Nucleus accumbens (tissue), 56 donors: ENCODE measurements at places on chromosomes 4 and X.

DNA sequence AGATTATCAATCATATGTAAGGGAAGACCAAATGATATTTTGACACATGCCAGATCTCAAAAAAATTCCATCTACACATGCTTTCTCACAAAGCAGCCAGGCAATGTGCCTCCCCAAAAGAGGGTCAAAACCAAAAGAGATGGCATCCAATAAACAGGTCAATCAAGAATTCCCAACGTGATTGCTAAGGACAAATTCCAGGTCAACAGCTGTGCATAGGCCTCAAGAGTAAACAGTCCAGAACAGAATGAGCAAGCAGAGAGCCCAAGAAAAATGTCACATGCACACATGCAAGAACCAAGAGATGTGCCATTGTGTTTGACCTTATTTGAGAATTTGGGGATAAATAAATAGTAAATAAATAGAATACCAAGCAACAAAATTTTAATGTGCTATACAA lies 136.7 kb downstream of the APBB2 start:
- no peak for DNase-seq

- DNase-seq = no peak
These were observed 23.0 kb upstream of the UGT2B17 start for GRCh38 chr4:68599150-68599549.

DNA sequence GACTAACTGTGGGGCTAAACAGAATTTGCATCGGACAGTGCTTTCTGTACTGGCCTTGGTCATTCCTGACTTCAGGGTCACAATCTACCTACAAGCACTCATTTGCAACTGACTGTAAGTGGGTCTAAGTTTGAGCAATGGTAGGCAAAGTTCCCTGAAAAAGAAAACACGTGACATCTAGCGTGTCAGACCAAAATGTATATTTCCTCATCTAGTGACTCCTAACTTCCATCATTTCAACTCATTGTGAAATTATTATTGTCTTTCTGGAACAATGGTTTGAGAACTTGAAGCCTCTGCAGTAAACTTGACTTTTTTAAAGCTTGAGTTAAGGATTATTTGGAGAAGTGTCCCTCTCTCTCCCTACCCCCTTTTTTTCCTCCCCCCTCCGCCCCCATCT lies 113.6 kb downstream of the MID1 start:
- DNase-seq = no peak

- DNase-seq = peak; percentile 0
These were observed 130.2 kb downstream of the CHRDL1 start for GRCh38 chrX:110665223-110666002.

DNA sequence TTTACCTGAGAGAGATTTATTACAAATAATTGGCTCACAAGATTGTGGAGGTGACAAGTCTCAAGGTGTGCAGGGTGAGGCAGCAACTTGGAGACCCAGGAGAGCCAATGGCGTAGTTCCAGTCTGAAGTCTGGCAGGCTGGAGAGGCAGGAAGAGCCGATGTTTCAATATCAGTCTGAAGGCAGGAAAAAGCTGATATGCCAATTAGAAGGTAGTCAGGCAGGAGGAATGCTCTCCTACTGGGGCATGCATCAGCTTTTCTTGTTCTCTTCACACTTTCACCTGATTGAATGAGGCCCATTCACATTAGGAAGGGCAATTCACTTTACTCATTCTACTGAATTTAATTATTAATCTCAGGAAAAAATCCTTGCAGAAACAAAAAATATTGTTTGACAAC lies 1351.7 kb upstream of the ADGRL3 start:
- DNase-seq = no peak

DNA sequence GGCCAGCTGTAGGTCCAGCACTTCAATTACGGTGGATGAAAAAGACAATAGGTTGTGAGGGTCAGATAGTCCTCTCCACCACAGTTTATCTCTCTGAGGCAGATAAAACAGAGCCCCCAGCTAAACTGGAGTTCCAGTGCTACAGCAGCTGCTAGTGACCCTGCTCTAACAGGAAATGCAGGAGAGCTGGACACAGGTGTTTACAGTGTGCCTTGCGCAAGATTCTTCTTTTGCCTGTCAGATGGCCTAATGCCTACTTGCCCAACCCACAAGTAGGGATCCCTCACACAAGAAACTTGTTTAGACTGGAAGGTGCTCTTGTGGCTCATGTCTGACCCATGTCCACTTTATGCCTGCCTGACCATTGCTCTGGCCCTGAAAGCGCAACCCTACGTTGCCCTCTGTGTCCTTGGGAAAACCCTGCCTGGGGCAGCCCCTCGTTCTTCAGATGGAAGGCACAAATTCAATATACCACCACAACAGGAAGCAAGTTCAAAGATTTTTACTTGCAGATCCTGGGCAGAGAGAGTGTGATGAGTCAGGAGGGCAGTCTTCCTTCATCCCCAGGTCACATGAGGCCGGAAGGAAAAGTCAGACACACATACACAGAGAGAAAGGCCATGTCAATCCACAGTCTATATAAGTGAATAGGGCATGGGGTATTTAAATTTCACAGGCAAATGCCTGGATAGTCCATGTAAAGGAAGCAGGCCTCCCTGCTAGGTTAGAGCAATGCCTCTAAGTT lies 105.1 kb upstream of the ADGRL3 start:
- no peak for DNase-seq

DNA sequence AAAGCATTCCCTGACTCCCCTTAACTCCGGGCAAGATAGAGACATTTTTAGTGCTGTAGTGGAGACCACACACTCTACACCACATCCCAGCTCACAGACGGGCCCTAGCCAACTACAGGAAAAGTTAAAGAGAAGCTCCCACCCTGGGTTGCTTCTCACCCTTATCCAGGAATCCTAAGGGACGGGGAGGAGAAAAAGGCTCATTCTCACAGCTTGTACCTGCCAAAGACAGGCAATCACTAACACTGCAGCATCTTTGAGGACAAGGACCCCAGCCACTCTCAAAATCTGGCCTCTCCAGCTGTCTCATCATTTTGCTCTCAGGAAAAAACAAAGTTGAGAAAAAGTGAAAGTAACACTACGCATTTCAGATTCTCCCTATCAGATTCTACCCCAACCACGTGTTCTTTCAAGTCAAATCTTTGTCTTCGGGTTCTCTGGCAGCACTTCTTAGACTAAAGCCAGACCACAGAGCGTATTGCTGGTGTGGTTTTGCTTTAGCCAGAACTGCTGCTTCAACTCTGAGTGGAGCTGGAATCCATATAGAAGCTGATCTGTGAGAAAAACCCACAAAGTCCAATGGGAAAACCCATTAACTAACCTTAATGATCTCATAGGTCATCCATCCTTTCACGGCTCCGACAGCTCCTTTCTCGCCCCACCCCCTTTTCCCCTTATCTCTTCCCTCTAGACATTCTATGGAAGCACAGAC lies 605.9 kb upstream of the DIPK2B start:
- no peak for DNase-seq

DNA sequence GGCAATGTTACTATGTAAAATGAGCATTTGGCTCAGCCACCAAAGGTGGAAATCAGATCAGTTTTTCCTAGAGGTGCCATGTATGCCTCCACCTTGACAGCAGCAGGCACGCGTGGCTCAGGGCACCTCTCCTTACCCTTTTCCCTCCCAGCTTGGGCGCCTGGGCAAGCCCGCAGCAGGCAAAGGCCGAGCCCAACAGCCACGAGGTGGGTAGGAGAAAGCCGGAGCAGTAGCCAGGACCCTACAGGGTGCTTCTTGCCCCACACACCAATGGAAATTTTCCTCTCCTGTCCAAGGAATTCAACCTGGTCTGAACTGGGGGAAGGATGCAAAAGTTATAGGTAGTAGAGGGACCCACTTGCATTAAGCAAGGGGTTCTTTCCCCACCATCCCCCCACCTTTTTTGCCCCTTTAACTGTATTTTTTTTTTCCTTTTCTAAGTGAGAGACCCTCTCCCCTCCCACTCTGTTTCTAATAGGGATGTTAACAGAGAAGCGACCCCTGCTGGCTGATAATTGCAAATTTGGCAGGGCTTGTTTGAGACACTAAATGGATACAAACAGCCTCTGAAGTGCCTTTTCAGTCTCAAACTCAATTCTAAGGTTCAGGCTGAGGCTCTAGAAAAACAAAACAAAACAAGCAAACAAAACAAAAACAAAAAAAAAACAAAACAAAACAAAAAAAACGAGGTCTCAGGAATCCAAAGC lies 895.1 kb downstream of the PCDH18 start:
- no peak for DNase-seq

DNA sequence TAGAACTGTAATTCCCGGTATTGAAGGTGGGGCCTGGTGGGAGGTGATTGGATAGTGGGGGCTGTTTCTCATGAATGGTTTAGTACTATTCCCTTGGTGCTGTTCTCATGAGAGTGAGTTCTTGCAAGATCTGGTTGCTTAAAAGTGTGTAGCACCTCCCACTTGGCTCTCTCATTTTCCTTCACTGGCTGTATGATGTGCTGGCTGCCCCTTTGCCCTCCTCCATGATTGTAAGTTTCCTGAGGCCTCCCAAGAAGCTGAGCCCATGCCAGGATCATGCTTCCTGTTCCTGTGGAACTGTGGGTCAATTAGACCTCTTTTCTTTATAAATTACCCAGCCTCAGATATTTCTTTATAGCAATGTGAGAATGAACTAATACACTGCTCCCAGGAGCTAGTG lies 8.7 kb downstream of the ANXA10 start:
- DNase-seq = no peak

- no peak for DNase-seq
These were observed 775.9 kb downstream of the CENPC start for GRCh38 chr4:66769441-66769840.

- no peak for DNase-seq
These were observed 83.7 kb downstream of the PCYT1B start for GRCh38 chrX:24563291-24564010.

DNA sequence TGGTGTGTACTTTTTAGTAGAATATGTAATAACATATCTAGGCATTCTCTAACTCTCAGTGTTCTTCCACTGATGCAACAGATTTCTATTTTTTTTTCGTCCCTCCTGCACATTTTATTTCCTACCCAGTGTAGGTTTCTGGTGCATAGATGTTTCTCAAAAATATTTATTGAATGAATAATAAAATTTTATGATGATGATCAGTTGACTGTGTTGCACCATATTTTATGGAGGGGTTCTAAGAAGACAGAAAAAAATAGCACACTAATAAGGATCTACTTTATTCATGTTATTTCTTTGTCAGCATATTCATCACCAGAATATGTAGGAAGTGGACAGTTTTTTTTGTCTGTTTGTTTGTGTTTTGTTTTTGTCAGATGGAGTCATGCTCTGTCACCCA lies 2529.3 kb downstream of the ARAP2 start:
- no peak for DNase-seq

DNA sequence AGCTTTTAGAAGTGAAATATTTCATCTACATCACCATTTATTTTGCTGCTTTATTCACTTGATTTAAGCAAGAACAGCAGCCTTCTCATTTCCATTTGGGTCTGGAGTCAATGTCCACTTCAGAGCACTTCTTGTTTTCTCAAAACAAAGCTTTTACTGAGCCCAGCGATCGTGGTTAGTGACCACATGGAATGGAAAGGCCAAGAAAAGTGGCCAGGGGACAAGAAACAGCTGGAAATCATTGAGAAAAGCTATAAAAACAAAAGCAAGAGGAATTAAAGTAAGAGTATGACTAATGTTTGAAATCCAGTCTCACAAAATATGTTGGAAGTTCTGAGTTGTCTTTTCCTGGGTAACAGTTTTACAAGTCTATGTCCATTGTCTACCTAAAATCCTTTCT lies 328.4 kb upstream of the INTU start:
- no peak for DNase-seq

DNA sequence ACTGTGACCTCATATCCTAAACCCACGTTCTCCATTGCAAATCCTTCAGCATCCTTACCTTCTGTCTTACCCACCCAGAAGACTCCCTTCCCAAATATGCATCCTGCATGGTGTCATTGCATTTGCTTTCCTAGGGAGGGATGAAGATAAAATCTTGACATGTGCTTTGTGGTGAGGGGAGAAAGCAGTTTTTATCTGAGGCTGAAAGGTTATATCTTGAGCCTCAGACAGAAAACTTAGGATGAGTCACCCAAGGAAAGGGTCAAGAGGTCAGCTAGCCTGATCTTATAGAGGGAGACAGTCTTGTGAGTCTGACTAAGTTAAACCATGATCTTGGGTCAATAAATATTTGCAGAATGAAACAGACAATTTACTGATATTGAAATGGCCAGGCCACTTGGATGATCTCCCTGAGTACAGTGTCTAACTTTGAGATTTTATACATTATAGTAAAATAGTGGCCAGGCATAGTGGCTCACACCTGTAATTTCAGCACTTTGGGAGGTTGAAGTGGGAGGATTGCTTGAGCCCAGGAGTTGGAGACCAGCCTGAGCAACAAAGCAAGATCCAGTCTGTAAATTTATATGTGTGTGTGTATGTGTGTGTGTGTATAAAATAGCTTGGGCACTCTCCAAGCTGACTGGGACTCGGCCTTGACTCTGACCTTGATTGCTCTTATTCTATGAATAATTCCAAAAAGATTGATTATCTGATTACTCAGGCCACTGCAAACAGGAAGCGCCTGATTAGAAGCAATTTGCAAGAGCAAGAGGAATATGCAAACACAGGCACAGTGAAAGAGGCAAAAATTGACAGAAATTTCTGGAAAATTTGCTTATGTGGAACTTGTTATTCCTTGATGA lies 15.4 kb upstream of the FAM9C start:
- no peak for DNase-seq

GRCh38 chr4:26048950-26049349 lies 134.9 kb downstream of the SMIM20 start:
- DNase-seq = no peak

DNA sequence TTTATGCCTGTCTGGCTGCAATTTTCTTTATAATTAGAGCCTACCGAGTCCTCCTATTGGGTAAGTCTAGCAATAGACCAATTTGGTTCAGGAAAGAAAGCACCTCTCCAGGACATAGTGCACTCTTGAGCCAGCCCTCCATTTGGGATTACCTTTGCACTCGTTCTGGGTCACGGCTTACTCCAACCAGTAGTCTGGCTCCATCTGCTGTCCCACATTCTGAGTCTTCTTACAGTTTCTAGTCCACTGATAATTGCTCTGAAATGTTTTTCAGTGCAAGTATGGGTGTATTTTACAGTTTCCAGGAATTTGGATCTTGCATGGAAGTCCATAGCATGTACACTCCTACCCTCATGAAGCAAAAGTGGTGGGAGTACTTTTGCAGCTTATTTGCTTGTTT lies 34.8 kb upstream of the USP51 start:
- DNase-seq = no peak

- DNase-seq = no peak
These were observed 33.5 kb downstream of the TAF7L start for GRCh38 chrX:101257448-101258258.
